Left colon (tissue), 2 donors: ENCODE measurements at places on chromosomes 6 and 20. TPM values are rescaled to one million over a fixed set of nuclear protein-coding genes. Genes with fewer than 3 reads are reported as not detected.

Gene SRMS
- total RNA-seq: 2.4 TPM

Gene DZANK1
- total RNA-seq: 1.6 TPM

Gene METTL24
- 4.3 TPM for total RNA-seq

Gene MGME1
- 17.1 TPM for total RNA-seq

Gene SPAG4
- 5.8 TPM for total RNA-seq

Gene PIM1
- 37.0 TPM for total RNA-seq

Gene KIAA1755
- total RNA-seq: 2.5 TPM
